CD4-positive, alpha-beta T cell treated with Interleukin-6 for 4 hours (primary cell): ENCODE measurements at places on chromosomes 6 and 20.
A peak's percentile ranks its signal among the peaks of the same experiment; 100 is the strongest.

DNA sequence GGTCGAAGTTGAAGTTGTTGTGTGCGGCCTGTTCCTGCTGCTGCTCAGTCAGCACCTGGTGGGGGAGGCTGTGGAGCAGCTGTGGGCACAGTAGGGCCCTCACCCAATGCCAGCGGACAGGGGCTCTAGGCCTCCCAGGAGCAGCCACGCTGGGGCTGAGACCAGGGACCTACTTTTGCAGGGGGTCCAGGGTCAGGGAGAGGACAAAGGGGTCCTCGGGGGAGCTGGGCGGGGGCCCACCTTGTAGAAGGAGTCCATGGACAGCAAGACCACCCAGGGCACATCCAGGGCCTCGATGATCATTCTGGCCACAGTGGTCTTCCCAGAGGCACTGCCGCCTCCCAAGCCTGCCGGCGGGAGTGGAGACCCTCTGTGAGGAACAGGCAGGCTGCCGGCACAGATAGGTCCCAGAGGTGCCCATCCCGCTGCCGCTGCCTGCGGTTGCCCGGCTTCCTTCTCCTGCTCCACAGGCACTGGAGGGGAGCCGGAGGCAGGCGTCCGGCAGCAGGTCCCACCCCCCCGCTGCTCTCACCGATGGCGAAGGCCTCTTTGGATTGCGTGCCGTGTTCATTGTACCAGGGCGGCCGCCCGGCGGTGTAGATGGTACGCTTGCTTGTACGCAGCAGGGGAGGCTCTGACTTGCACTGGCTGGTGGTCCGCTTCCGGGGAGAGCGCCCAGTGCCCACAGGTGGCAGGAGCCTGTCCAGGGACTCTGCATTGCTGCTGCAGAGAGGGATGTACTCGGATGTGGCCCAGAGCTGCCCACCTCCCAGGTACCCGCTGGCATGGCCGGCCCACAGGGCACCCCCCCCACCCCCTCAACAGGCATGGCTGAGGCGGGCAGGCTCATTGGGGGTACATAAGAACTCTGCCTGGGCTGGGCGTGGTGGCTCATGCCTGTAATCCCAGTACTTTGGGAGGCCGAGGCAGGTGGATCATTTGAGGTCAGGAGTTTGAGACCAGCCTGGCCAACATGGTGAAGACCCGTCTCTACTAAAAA is 10.0 kb downstream of the UCKL1 start:
- no peak for DNase-seq

DNA sequence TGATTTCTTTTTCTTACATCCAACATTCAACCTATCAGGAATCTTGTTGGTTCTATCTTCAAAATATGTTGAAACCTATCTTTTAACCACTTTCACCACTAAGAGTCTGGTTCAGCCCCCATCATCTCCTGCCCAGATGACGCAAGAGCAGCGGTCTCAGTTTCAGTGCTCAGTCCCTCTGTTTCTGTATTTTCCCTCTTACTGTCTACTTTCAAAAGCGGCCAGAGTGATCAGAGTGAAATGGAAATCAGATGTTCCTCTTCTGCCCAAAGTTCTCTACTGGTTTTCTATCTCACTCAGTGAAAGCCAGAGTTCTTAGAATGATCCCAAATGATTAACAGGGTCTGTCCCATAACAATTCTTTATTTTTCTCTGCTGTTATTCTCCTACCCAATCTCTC is 147.9 kb upstream of the PDE7B start:
- no peak for DNase-seq

DNA sequence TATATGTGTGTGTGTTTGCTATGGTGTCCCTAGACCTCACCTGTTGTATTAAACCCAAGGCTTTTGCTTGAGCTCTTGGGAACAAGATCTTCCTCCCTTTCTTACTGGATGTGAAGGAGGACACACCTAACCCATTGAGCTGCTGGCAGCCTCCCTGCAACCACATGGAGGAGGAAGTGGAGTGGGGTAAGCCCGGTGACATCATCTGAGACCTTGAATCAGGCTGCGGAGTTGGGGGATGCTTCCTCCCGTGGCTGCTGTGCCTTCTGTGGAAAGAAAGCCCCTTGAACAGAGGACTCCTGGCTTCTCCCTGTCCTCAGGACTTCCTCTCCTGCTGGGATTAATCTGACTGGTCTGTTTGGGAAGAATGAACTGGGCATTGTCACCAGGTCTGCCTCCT is 3.3 kb downstream of the CST11 start:
- DNase-seq: no peak

GRCh38 chr20:58073945-58074856 is 154.3 kb downstream of the ANKRD60 start:
- DNase-seq: no peak

DNA sequence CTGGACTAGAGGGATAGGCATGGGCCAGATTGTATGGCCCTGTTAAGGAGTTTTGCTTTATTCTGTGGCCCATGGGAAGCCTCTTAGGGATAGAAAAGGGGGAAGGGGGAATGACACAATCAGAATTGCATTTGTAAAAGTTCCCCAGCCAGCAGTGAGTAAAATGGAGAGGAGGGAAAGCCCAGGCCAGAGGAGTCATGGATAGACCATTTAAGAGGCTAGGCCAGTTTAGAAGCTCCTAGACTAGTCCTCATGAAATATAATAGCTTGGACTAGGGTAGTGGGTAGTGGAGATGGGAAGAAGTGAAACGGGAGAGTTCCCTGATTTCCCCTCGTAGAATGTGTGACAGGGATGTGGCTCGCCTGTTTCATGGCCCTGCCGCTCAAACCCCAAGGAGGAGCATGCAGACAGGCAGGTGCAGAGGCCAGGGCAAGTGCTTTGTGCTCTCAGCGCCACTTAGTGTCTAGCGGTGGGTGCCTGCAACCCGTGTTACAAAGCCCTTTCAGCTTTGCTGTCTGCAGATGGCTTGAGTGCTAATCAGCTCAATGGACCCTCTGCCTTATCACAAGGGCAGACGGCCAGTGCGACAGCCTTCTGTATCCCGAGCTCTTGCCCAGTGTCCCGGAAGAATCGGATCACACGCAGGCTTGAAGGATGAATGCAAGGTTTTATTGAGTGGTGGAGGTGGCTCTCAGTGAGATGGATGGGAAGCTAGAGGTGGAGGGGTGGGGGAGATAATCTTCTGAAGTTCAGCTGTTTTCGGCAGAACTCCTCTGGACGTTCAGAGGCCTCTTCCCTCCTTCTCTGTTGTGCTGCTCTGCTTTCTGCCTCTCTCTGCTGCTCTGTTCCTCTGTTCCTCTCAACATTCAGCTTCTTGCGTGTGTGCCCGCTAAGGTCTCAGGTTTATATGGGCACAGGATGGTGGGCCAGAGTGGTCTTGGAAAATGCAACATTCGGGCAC is 141.1 kb downstream of the CEP57L1 start:
- peak; percentile 8 for DNase-seq

- peak; percentile 26 for DNase-seq
Measured at GRCh38 chr20:31720486-31721407, 1.9 kb downstream of the BCL2L1 start.

DNA sequence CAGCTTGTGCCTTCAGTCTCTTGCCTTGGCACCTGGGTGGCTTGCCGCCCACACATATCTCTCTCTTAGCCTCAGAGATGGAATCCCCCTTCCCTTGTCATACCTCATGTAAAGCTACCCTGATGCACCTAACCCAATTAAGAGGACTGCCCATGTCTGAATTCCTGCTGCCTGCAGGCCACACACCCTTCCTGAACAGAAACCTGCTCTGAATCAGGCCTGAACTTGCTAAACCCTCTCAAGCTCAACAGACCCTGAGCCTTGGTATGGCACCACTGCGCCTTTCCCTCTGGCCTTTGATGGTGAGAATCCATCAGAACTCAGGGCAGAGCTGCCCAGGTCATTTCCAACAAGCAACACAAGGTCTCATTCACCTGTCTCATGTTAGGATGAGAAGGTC is 5.2 kb downstream of the RAET1G start:
- DNase-seq: no peak

- no peak for DNase-seq
Measured at GRCh38 chr6:3742076-3742425, 9.5 kb downstream of the PXDC1 start.

GRCh38 chr6:5422321-5422915 is 161.1 kb downstream of the FARS2 start:
- peak; percentile 7 for DNase-seq

GRCh38 chr6:129124347-129124746 is 241.4 kb downstream of the LAMA2 start:
- DNase-seq: no peak

GRCh38 chr6:151390851-151391470 is 398 bp downstream of the ZBTB2 start:
- peak; percentile 86 for DNase-seq

- no peak for DNase-seq
Measured at GRCh38 chr6:11030904-11031303, 13.2 kb downstream of the ELOVL2 start.

GRCh38 chr6:132446141-132446854 is 45.0 kb upstream of the MOXD1 start:
- DNase-seq: no peak

DNA sequence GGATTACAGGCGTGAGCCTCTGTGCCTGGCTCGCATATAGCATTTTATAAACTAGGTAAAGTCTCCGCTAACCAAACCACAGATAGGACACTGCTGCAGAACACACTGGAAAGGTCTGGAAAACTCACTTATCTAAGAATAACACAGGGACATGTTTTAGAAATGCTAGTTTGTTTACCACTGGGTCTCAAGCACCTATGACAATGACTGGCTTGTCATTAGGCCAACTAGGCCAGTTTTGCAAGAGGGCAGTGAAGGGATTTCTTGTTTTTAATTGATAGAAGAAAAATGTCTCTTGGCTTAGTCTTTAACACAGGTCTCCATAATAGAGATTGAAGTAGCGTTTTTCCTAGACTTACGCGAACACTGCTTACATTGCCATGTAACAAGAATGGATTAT is 201.4 kb downstream of the TMEM242 start:
- no peak for DNase-seq

GRCh38 chr20:45407067-45407745 is 883 bp upstream of the DBNDD2 start:
- peak; percentile 6 for DNase-seq

- no peak for DNase-seq
Measured at GRCh38 chr20:10508468-10509251, 73.6 kb downstream of the SLX4IP start.

GRCh38 chr6:168609026-168609685 is 168.2 kb downstream of the SMOC2 start:
- DNase-seq: no peak
